ENCODE measurements at places on chromosomes 6 and 20. TPM values are rescaled to one million over a fixed set of nuclear protein-coding genes. Genes with fewer than 3 reads are reported as not detected.

Gene COL12A1
- total RNA-seq, result 52.9 TPM

Gene ITCH
- 81.9 TPM for total RNA-seq

Gene MAP7
- 40.0 TPM for total RNA-seq

Gene TFEB
- 38.9 TPM for total RNA-seq

DNA sequence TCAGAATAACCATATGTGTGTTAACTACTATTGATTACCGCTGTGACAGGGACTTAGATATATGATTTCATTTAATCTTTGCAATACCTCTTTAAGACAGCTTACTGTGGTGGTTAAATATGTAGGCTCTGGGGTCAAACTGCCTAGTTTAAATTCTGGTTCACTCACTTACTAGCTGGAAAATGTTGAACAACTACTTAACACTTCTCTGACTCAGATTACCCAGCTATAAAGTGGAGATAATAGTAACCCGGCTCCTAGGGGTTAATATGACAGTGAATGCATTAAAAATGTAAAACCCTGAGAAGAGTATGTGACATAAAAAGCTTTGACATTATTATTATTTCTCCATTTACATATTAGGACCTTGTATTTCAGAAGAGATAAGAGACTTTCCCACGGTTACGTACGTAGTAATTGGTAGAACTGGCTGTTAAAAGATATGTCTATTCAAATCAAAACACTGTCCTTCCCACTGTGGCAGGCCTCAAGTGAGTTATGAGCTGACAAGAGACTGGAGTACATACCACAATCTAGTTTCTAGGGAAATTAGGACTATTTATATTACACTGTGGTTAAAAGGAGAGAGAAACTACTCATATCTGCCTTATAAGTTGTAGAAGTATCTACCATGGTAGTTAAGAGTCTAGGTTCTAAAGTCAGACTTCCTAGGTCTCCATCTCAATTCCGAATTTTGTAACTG lies 4.4 kb upstream of the PLCB1 start:
- no peak overlapping the region for H3K27ac ChIP-seq
- DNase-seq, result no peak
- no peaks in the 10 kb centered on the region for H3K36me3 ChIP-seq
- H3K4me1 ChIP-seq, result peaks cover 9% of the 10 kb centered on the region
- H3K4me3 ChIP-seq, result no peak overlapping the region

GRCh38 chr6:106959985-106960384 lies 14.5 kb downstream of the CD24 start:
- H3K27me3 ChIP-seq, result no peaks in the 10 kb centered on the region
- DNase-seq, result no peak
- no peak overlapping the region for H3K4me3 ChIP-seq
- peaks cover 31% of the 10 kb centered on the region for H3K4me1 ChIP-seq
- H3K27ac ChIP-seq, result peak overlapping the region; percentile 82
- no peaks in the 10 kb centered on the region for H3K36me3 ChIP-seq

Gene LY6G6D
- total RNA-seq, result not detected

DNA sequence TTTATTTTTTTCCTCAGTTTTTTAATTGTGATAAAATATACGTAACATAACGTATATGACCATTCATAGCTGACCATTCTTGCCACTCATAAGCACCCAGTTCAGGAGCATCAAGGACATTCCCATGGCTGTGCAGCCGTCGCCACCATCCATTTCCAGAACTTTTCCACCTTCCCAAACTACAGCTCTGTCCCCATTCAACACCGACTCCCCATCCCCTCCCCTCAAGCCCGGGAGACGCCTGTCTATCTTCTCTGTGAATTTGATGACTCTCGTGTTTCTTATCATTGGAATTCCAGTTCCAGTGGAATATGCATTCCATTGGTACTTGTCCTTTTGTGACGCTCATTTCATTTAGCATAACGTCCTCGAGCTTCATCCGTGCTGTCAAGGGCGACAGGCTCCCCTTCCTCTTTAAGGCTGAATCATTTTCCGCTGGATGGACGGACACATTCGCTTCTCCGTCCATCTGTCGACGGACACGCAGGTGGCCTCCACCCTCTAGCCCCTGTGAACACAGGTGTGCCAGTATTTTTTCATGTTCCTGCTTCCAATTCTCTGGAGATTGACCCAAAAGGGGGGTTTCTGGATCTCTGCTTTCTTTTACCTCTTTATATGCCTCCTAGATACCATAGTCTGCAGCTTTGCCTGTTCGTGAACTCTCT lies 88.1 kb downstream of the YTHDF1 start:
- no peak for DNase-seq
- no peaks in the 10 kb centered on the region for H3K4me1 ChIP-seq
- H3K27me3 ChIP-seq, result no peaks in the 10 kb centered on the region
- no peaks in the 10 kb centered on the region for H3K36me3 ChIP-seq
- no peak overlapping the region for H3K4me3 ChIP-seq
- no peak overlapping the region for H3K27ac ChIP-seq

DNA sequence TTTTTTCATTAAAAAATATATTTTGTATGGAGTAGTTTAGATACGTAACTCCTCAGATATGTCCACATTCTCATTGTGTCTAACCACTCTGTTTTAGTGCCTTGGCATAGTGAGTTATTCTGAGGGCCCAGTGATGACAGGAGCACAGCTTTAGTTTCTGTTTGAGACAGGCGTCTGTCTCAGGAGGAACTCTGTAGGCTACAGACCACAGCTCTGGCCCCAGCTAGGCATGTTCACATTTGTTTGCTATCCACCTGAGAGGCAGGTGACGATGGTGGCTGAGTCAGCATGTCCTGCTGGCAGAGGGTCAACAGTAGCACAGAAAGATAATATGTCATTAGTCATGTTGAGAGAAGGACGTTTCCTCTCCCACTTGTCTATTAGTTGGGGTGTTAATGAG lies 16.3 kb downstream of the LRRC1 start:
- H3K27me3 ChIP-seq, result no peaks in the 10 kb centered on the region
- H3K27ac ChIP-seq, result peak overlapping the region; percentile 72
- H3K4me1 ChIP-seq, result peaks cover 31% of the 10 kb centered on the region
- H3K4me3 ChIP-seq, result no peak overlapping the region

Data from thyroid gland (tissue), 4 donors.